ENCODE measurements at places on chromosomes 3 and 15.

DNA sequence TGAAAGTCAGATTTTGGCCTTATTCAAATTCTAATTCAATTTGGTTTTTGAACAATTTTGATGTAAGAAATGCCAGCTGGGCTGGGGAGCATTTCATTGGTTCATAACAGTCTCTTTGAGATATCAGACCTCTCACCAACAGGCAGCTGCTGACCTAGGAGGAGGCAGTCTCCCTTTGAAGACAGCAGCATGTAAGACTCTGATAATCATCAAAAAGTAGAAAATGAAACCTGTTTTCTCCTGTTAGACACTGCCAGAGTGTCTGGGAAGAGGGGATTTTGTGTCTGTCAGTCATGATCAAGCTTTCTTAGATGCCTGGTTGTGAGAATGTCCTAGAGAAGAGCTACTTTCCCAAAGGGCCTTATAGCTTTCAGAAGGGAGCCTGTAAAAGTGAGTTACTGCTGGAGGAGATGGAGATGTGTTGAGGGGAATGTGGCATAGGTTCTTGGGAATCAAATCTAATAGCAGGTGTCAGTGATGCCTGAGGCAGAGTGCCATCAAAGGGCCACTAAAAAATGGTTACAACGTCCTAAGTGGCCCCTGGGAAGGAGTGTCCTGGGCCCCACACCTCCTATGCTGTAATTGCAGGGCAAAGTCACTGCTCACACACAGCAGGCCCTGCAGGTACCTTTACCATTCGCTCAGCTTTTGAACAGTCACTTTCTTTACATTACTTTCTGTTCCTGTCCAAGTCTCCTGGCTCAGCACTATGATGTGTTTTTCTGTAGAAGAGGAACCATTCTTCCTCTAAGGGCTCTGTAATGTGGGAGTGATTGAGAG, 43.1 kb downstream of the FSTL1 start:
- H3K36me3 ChIP-seq, result peaks cover 63% of the 10 kb centered on the region
- no peak overlapping the region for H3K4me3 ChIP-seq
- H3K4me1 ChIP-seq, result no peaks in the 10 kb centered on the region
- no peak overlapping the region for H3K27ac ChIP-seq
- H3K27me3 ChIP-seq, result no peaks in the 10 kb centered on the region

GRCh38 chr15:100934726-100935125, 15.6 kb downstream of the LRRK1 start:
- no peak overlapping the region for H3K27ac ChIP-seq
- no peaks in the 10 kb centered on the region for H3K27me3 ChIP-seq
- H3K4me1 ChIP-seq, result peaks cover 4% of the 10 kb centered on the region

DNA sequence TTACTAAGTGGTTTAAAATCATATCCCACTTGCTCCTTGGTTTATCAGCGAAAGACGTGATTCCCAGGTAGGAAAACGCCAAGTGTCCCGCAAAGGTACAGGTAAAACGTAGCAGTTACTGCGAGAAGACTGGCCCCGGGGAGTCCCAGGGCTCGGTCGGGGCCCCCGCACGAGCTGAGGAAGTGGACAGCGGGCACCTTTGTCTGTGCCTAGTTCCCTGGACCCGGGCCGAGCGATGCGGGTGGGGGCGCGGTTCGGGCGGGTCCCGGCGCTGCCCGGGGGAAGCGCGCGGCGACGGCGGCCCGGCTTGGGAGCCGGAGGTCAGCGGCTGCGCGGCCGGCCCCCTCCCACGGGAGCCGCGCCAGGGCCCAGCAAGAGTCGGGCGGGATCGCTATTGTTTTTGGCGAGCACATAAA, 864 bp upstream of the NEO1 start:
- peaks cover 66% of the 10 kb centered on the region for H3K27me3 ChIP-seq
- H3K4me1 ChIP-seq, result 0 out of 2 replicates have a peak, but pooled peaks cover 3% of the 10 kb centered on the region
- no peaks in the 10 kb centered on the region for H3K36me3 ChIP-seq
- H3K27ac ChIP-seq, result no peak overlapping the region
- peak overlapping the region; percentile 78 for H3K4me3 ChIP-seq

DNA sequence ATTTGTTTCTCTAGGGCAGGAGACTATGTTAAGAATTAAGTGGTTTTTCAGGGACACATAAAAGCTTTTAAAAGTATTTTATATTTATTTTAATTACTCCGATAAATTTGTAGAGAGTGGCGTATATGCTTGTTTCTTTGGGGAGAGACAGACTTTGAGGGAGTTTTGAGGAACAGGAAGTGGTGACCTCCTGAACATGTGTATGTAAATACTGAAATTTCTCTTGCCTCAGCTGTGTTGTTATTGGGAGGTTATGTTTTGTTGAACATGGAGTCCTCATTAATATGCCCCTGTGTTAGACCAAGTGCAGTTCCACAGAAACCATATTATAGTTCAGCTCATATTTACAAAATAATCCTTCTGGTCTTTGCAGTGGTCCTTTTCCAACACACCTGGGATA, 41.8 kb upstream of the UTS2B start:
- H3K4me1 ChIP-seq, result peaks cover 30% of the 10 kb centered on the region
- peaks cover 22% of the 10 kb centered on the region for H3K36me3 ChIP-seq
- H3K4me3 ChIP-seq, result no peak overlapping the region
- no peak for DNase-seq

DNA sequence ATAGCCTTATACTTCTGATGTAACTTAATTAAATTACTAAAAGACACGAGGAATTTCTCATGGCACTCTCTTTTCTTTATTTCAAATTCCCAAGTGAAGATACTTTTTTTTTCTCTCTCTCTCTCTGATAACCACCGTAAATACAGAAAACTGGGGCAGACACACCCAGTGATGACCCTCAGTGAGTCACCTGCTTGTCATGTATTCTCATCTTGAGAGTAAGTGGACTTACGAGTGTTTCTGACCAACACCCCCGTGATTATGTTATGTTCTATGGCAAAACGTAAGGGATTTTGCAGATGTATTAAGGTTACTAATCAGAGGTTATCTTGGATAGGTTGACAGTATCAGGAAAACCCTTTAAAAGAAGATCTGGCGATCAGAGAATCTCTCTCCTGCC, 348.8 kb upstream of the ZNF717 start:
- peak; percentile 82 for DNase-seq
- H3K4me1 ChIP-seq, result peaks cover 38% of the 10 kb centered on the region
- no peaks in the 10 kb centered on the region for H3K36me3 ChIP-seq
- H3K4me3 ChIP-seq, result no peak overlapping the region
- H3K27ac ChIP-seq, result peak overlapping the region; percentile 30
- no peaks in the 10 kb centered on the region for H3K27me3 ChIP-seq

DNA sequence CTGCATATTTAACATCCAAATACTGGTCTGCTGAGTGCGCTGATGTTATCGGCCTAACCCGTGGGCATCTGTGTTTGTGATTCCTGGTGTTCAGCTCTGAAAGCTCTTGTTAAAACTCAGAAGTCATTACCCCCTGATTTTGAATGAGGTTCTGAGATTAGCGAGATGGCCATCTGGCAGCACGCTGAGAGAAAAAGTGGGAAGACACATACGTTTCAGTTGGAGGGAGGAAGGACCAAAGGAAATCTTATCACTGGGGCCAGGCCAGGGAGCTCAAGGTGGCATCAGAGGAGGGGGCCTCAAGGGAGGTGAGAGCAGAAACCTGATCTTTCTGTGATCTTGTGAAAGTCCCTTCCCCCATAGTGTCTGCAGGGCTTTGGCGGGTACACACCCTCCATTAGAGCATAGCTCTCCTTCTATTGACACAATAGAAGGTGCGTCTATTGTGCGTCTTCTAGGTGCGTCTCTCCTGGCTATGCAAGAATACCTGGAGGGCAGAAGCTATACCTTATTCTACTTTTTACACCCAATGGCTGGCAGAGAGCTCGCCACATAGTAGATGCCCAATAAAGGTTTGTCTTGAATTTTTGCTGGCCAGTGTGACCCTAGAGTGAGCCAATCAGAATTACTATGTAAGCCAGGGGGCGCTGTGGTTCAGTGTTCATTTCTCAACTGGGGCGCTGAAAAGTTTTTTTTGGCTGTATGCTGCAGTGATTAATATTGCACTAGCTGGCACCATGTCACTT, 182.4 kb downstream of the SHQ1 start:
- peaks cover 9% of the 10 kb centered on the region for H3K4me1 ChIP-seq
- no peaks in the 10 kb centered on the region for H3K27me3 ChIP-seq
- no peak overlapping the region for H3K27ac ChIP-seq
- no peaks in the 10 kb centered on the region for H3K36me3 ChIP-seq
- peak; percentile 73 for DNase-seq

DNA sequence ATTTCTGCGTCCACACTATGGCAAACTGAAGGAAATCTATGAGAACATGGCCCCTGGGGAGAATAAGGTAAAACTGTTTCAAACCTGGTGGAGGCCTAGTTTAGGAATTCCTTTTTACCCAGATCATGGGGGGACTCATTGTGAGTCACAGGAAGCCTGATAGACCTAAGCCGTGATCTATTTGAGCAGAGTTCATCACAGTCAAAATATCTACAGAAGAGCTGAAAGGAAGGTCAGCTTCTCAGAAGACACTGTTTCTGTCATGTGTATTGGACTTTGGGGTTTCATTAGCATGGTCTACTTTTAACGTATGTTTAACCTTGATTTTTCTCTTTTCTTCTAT, 1.3 kb downstream of the PSMD2 start:
- peaks cover 20% of the 10 kb centered on the region for H3K4me1 ChIP-seq
- H3K27me3 ChIP-seq, result no peaks in the 10 kb centered on the region
- peak; percentile 86 for DNase-seq
- peaks cover 48% of the 10 kb centered on the region for H3K36me3 ChIP-seq
- H3K27ac ChIP-seq, result peak overlapping the region; percentile 80
- peak overlapping the region; percentile 100 for H3K4me3 ChIP-seq

DNA sequence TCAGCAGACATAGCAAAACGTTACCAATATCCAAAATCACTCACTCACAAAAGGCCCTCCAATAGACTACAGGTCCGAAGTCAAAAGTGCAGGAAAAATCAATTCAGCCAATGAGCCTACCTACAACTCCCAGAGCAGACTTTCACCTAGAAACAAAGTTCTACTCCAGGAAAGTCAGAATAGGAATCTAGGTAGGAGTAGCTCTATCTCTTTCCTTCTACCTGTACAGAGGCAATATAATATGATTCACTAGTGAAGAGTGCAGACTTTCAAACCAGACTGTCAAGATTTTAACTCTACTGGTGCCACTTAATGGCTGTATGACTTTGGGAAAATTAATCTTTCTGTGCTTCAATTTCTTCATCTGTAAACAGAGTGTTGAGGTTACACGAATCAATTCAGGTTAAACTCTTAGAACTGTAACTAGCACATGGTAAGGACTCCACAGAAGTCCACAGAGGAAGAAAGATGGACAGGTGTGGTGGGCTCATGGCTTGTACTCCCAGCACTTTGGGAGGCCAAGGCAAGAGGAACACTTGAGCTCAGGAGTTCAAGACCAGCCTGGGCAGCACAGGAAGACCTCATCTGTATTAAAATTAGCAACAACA, 9.4 kb downstream of the DCUN1D1 start:
- H3K36me3 ChIP-seq, result no peaks in the 10 kb centered on the region
- no peaks in the 10 kb centered on the region for H3K27me3 ChIP-seq
- H3K4me1 ChIP-seq, result peaks cover 43% of the 10 kb centered on the region
- H3K4me3 ChIP-seq, result no peak overlapping the region
- DNase-seq, result peak; percentile 47

GRCh38 chr3:48832684-48833083, 15.0 kb downstream of the PRKAR2A start:
- H3K4me3 ChIP-seq, result no peak overlapping the region
- H3K36me3 ChIP-seq, result peaks cover 4% of the 10 kb centered on the region
- H3K27ac ChIP-seq, result no peak overlapping the region
- DNase-seq, result no peak
- H3K4me1 ChIP-seq, result no peaks in the 10 kb centered on the region

DNA sequence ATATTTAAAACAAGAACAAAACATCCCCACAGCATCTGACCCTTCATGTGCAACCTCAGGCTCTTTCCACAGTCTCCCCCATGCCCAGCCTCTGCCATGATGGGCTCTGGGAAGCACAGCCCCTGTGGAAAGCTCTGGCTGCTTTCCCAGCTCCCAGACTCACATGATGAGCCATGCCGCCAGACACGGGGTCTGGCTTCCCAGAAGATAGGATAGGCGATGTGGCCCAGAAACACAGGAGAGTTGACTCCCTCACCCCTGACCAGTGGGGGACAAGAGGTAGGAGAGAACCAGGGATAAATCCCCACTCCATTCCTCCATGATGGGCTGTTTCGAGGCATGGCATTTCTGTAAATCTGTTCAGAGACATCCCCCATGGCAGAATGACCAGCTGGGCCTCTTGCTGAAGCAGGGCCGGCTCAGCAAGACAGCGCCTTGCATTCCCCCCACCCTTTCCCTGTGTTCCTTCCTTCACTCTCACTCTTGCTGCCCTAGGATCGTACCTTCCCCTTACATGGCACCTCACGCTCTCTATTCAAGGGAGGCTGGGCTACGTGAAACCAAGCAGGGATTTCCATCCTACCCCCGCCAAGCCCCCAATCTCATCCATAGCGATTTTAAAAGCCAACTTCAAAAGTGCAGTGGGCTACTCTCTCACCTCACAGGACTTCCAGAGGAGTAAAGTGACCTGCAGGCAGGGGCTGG, 192.4 kb downstream of the ABHD5 start:
- no peaks in the 10 kb centered on the region for H3K36me3 ChIP-seq
- no peak for DNase-seq
- no peaks in the 10 kb centered on the region for H3K27me3 ChIP-seq

GRCh38 chr3:117898722-117899522, 1135.7 kb downstream of the IGSF11 start:
- no peaks in the 10 kb centered on the region for H3K36me3 ChIP-seq
- no peaks in the 10 kb centered on the region for H3K4me1 ChIP-seq
- H3K4me3 ChIP-seq, result no peak overlapping the region
- no peak overlapping the region for H3K27ac ChIP-seq
- DNase-seq, result peak; percentile 52

GRCh38 chr15:99682455-99682854, 50.8 kb downstream of the LYSMD4 start:
- no peak overlapping the region for H3K4me3 ChIP-seq
- no peaks in the 10 kb centered on the region for H3K36me3 ChIP-seq
- no peak overlapping the region for H3K27ac ChIP-seq
- peak; percentile 47 for DNase-seq

DNA sequence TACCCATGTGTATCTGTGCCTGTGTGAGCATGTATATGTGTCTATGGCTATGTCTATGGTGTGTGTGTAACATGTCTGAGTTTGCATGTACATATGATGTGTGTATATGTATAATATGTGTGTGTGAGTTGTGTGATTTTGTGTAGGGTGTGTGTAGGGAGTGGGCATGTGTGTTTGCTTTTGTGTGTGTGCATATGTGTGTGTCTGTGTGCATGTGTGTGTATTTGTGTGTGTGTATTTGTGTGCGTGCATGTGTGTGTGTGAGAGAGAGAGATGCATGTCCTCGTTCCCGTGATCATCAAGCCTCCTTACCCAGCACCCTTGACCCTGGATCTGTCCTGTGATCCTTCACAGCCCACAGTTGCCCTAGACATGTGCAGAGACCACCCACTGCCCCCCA, 79.5 kb downstream of the LINGO1 start:
- H3K4me1 ChIP-seq, result no peaks in the 10 kb centered on the region
- no peaks in the 10 kb centered on the region for H3K27me3 ChIP-seq
- no peaks in the 10 kb centered on the region for H3K36me3 ChIP-seq
- H3K27ac ChIP-seq, result no peak overlapping the region
- no peak for DNase-seq

- peaks cover 15% of the 10 kb centered on the region for H3K4me1 ChIP-seq
- no peaks in the 10 kb centered on the region for H3K27me3 ChIP-seq
- no peak for DNase-seq
- no peak overlapping the region for H3K27ac ChIP-seq
- no peak overlapping the region for H3K4me3 ChIP-seq
- no peaks in the 10 kb centered on the region for H3K36me3 ChIP-seq
Observed at GRCh38 chr15:39792844-39793335, 10.2 kb upstream of the FSIP1 start.

GRCh38 chr3:136069933-136070332, 104.4 kb downstream of the PPP2R3A start:
- peak overlapping the region; percentile 25 for H3K4me3 ChIP-seq
- DNase-seq, result no peak
- H3K27me3 ChIP-seq, result no peaks in the 10 kb centered on the region
- H3K4me1 ChIP-seq, result peaks cover 29% of the 10 kb centered on the region
- no peaks in the 10 kb centered on the region for H3K36me3 ChIP-seq

GRCh38 chr3:124890573-124891190, 3.5 kb upstream of the ITGB5 start:
- DNase-seq, result no peak
- H3K27ac ChIP-seq, result no peak overlapping the region
- no peaks in the 10 kb centered on the region for H3K36me3 ChIP-seq

Measured in PC-3 (cell line).